ENCODE measurements at places on chromosomes 11 and 22. TPM values are rescaled to one million over a fixed set of nuclear protein-coding genes. Genes with fewer than 3 reads are reported as not detected.

Gene OTOG
- total RNA-seq, result not detected

Gene LINC01488
- not detected for total RNA-seq

GRCh38 chr11:28086569-28086968 lies 21.4 kb downstream of the KIF18A start:
- H3K27me3 ChIP-seq, result no peaks in the 10 kb centered on the region
- no peak overlapping the region for H3K4me3 ChIP-seq
- DNase-seq, result no peak
- H3K36me3 ChIP-seq, result peaks cover 24% of the 10 kb centered on the region
- no peak overlapping the region for H3K27ac ChIP-seq

- DNase-seq, result no peak
- H3K27ac ChIP-seq, result no peak overlapping the region
- no peak overlapping the region for H3K4me3 ChIP-seq
- H3K4me1 ChIP-seq, result peaks cover 2% of the 10 kb centered on the region
Measured at GRCh38 chr11:74739546-74740270, 8.5 kb upstream of the CHRDL2 start.

GRCh38 chr11:62487738-62488551 lies 58.7 kb downstream of the AHNAK start:
- DNase-seq, result no peak
- H3K36me3 ChIP-seq, result no peaks in the 10 kb centered on the region
- peaks cover 14% of the 10 kb centered on the region for H3K27me3 ChIP-seq
- no peak overlapping the region for H3K27ac ChIP-seq
- H3K4me1 ChIP-seq, result peaks cover 3% of the 10 kb centered on the region
- H3K4me3 ChIP-seq, result no peak overlapping the region

- no peaks in the 10 kb centered on the region for H3K4me1 ChIP-seq
- no peaks in the 10 kb centered on the region for H3K36me3 ChIP-seq
- H3K27ac ChIP-seq, result no peak overlapping the region
Measured at GRCh38 chr22:43448048-43448447, 36.2 kb downstream of the MPPED1 start.

GRCh38 chr22:22037740-22038139 lies 55.2 kb upstream of the TOP3B start:
- H3K4me1 ChIP-seq, result no peaks in the 10 kb centered on the region
- H3K27ac ChIP-seq, result no peak overlapping the region
- H3K27me3 ChIP-seq, result peaks cover 17% of the 10 kb centered on the region
- H3K36me3 ChIP-seq, result no peaks in the 10 kb centered on the region

- peaks cover 2% of the 10 kb centered on the region for H3K36me3 ChIP-seq
- peak overlapping the region; percentile 76 for H3K27ac ChIP-seq
- H3K4me3 ChIP-seq, result peak overlapping the region; percentile 82
- H3K4me1 ChIP-seq, result peaks cover 13% of the 10 kb centered on the region
- no peak for DNase-seq
Measured at GRCh38 chr22:46604306-46604690, 15.9 kb upstream of the GRAMD4 start.

- no peak overlapping the region for H3K27ac ChIP-seq
- no peak for DNase-seq
- H3K27me3 ChIP-seq, result no peaks in the 10 kb centered on the region
- H3K4me3 ChIP-seq, result no peak overlapping the region
- peaks cover 36% of the 10 kb centered on the region for H3K4me1 ChIP-seq
Measured at GRCh38 chr11:2386591-2386990, 9.5 kb downstream of the CD81 start.

GRCh38 chr11:124934862-124935547 lies 842 bp downstream of the HEPACAM start:
- H3K27me3 ChIP-seq, result peaks cover 8% of the 10 kb centered on the region
- peaks cover 11% of the 10 kb centered on the region for H3K4me1 ChIP-seq
- no peak overlapping the region for H3K4me3 ChIP-seq
- DNase-seq, result no peak

DNA sequence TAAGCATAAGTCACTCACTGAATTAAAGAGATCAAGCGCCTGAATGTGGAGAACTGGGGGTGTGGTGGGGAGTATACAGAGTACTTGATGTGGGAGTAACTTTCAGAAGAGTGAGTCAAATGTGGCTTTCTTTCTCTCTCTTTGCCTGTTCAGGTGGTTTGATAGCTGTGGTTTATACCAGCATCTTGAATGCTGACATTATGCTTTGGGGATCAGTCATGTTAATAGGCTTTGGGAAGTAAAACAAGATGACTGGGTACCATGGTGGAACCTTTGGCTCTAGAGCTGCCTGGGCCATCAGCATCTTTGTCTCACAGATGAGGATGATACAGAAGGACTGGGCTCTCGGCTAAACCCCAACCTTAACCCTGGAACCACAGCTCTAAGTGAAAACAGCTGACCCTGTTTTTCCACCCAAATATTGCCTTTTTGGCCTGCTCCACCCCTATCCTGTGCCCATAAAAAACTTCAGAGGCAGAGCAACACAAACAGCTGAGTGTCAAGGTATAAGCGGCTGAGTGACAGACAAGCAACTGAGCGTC lies 58.2 kb upstream of the GNAZ start:
- H3K27me3 ChIP-seq, result peaks cover 47% of the 10 kb centered on the region
- H3K4me1 ChIP-seq, result peaks cover 16% of the 10 kb centered on the region
- no peak overlapping the region for H3K27ac ChIP-seq
- H3K36me3 ChIP-seq, result no peaks in the 10 kb centered on the region

All from activated naive CD8-positive, alpha-beta T cell treated with anti-CD3 and anti-CD28 coated beads, Interleukin-2, amount 10 ng/mL, durations not matched to agents 7 days and 5 days (primary cell).